ENCODE measurements at places on chromosomes 2 and 18. TPM values are rescaled to one million over a fixed set of nuclear protein-coding genes. Genes with fewer than 3 reads are reported as not detected.

COL4A3 gene
- not detected for total RNA-seq

CAVIN2 gene
- not detected for total RNA-seq

CSRNP3 gene
- not detected for total RNA-seq

NT5DC4 gene
- total RNA-seq: not detected

TAF1B gene
- total RNA-seq: 17.8 TPM

GAREM1 gene
- 0.39 TPM for total RNA-seq

DNAH7 gene
- total RNA-seq: 0.02 TPM

DNA sequence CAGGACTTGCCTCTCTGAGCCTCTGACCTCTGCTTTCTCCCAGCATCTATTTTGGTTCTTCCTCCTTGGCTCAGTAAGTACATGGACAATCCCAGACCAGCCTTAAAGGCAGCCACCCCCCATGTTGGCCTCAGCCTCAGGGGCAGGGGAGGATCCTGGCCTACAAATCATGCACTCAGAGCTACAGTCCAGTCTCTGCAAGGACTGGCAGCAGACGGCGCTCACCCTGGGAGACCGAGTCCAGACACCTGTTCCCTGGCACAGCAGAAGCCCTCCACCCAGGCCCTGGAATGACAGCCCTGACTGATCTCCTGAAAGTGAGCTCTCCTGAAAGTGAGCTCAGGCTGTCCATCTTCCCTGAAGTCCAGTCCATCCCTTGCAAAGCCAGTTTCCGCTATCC is 25.7 kb upstream of the PTPN4 start:
- no peak for DNase-seq

DNA sequence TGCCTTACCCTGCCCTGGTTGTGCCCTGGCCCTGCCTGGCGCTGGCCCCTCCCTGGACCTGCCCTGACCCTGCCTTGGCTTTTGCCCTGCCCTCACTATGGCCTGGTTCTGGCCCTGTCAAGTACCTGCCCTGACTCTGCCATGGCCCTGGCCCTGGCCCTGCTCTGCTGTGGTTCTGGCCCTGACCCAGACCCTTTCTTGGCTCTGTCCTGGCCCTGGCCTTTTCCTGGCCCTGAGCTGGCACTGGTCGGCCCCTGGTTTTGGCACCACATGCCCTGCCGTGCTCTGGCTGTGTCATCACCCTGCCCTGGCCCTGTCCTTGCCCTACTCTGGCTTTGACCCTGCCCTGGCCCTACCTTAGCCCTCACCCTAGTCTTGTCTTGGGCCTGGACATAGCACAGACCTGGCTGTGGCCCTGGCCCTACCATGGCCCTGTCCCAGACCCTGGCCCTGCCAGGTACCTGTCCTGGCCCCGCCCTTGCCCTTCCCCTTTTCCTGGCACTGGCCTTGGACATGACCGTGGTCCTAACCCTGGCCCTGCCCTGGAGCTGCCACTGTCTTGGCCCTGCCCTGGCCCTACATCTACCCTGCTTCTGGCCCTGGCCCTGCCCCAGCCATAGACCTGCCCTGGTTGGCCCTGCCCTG is 4.8 kb upstream of the ANKRD62 start:
- no peak for DNase-seq

GRCh38 chr18:40163254-40163653 is 1791.8 kb upstream of the PIK3C3 start:
- DNase-seq: no peak

DNA sequence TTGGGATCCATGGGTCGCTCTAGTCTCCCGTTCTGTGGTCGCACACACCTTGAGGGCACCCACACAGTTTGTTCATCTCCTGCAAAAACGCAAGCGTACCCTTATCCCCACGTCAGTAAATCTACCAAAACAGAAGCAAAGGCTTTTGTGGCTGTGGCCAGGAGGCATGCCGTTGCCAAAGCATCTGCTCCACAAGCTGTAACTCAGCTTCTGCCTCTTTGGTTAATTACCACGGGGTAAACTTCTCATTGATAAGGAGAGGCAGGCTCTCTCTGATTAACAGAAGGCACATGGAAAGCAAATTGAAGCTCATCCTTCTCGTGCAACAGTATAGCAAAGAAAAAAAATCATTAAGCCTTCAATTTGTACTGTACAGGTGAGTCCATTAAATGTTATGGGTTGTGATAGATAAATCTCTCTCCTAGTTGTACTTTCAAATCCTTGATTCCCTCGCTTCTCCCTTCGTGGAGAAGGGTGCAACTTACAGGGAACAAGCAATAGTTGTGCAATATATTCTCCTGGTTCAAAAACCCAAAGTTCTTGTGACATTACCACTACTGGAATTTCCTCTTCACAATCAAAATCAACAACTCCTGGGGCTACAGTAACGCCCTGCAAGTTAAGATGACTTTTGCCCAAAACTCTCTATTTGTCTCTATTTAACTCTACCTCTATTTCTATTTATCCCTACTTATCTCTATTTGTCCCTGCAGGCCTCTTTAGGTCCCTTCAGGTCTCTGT is 10.3 kb downstream of the PECR start:
- DNase-seq: no peak

GRCh38 chr2:67528320-67528719 is 131.2 kb downstream of the ETAA1 start:
- DNase-seq: no peak

DNA sequence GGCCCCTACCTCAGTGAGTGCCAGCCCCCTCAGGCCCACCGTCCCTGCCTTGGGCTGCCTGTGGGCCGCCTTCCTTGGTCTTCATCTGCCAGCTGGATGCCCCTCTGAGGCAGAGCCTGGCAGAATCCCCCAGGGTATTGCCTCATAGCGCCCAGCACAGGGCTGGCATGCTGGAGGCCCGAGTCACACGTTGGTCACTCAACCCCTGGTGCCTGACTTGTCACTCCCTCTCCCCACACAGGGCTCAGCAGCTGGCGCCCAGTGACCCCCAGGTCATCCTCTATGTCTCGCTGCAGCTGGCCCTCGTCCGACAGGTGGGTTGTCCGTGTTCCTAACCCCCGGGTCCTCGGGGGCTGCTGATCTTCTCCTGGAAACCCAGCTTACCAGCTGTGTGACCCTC is 108.4 kb upstream of the MCFD2 start:
- no peak for DNase-seq

GRCh38 chr18:79151191-79151590 is 82.0 kb downstream of the ATP9B start:
- DNase-seq: no peak

DNA sequence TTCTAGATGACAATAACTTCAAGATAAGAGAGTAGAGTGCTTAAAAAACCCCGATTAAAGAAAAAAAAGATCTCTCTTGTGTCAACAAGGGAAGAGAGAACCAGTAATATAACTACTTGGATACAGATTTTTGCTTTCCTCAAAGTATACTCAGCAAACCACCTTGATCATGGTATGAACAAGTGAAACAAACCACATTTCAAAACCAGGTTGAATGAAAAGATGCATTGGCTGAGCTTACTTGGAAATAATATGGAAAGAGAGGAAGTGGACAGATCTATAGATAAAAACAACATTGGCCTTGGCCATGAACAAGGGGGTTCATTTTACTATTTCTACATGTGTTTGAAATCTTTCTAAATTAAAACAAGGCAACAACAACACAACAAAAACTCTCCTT is 50.1 kb downstream of the ATP8B1 start:
- DNase-seq: no peak

- DNase-seq: no peak
Observed at GRCh38 chr2:224557610-224558009, 27.6 kb downstream of the CUL3 start.

DNA sequence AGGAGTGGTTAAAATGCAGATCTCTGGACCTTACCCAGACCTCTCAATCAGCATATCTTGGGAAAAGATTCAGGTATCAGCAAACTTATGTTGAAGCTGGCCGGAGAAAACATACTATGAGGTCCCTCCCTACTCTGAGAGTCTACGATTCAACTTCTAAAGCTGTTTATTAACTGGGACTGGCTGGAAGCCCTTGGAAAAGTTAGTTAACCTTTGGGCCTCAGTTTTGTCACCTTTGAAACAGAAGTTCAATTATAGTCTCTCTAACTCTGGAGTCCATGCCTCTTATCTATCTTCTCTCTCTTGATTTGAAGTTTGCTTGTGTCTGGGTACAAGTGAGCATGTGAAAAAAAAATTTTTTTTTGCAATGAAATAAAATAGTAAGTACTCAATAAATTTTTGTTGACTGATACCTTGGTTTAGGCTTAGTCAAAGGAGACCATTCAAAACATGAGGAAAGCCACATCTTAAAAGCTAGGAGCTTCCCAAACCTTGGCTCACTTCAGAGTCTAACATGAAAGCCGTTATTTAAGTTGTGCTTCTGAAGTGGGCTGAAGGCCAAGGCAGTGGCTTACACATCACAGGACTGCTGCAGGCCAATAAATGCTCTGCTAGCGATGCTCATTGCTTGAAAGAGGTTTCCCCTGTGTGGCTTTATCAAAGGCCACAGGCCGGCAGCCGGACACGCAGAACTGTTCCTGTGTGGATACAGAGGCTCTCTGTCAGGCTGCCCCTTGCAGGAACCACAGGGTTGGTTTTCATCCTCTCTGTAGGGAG is 110.6 kb upstream of the FAM136A start:
- DNase-seq: no peak

- DNase-seq: peak; percentile 64
Observed at GRCh38 chr2:30235859-30236535, 4.7 kb downstream of the LBH start.

DNA sequence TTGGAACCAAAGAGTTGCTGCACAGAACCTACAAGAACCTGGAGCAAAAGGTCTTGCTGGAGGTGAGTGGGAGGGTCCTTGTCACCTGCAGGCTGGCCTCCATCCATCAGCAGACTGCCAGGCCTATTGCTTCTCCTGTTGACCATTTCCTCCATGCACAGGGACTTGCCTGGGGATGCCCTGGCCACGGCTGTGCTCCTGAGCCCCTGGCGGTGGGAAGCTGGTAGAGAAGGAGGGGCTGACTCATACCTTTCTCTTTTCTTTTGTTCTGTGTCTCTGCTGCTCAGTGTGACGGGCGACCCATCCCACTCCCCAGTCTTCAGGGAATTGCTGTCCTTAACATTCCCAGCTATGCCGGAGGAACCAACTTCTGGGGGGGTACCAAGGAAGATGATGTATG is 102.6 kb downstream of the DGKD start:
- DNase-seq: no peak

DNA sequence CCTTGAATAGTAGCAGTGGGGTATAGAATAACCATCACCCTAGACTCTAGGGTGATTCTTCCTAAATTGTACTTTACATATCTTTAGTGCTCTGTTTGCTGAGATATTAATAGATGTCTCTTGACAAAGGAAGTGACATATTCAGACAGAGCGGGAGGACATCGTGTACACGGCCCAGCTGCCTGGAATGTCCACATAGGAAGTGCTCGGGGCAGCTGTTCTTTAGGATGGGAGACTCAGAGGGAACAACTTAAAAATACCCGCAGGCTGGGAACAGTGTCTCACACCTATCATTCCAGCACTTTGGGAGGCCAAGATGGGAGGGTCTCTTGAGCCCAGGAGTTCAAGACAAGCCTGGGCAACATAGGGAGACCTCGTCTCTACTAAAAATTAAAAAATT is 206.1 kb downstream of the FAM210A start:
- DNase-seq: no peak

DNA sequence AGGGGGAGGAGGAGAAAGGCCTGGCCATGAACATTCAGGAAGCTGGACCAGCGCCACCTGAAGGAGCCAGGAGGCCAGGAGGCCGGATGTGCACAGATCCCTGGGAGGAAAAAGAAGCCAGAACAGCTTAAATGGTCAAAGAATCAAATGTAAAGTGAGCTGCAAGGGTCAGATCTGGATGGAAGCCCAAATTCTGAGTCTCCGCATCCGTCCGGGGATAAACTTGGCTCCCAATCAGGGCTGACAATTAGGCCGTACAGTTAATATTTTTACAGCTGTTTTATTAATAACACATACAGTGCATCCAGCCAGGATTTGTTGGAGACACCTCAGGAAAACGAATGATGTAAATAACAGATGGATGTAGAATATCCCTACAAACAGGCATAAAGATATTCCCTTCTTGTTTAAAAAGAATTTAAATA is 495.1 kb upstream of the TCF4 start:
- no peak for DNase-seq

GRCh38 chr2:20137131-20137571 is 85.7 kb upstream of the LAPTM4A start:
- DNase-seq: no peak

DNA sequence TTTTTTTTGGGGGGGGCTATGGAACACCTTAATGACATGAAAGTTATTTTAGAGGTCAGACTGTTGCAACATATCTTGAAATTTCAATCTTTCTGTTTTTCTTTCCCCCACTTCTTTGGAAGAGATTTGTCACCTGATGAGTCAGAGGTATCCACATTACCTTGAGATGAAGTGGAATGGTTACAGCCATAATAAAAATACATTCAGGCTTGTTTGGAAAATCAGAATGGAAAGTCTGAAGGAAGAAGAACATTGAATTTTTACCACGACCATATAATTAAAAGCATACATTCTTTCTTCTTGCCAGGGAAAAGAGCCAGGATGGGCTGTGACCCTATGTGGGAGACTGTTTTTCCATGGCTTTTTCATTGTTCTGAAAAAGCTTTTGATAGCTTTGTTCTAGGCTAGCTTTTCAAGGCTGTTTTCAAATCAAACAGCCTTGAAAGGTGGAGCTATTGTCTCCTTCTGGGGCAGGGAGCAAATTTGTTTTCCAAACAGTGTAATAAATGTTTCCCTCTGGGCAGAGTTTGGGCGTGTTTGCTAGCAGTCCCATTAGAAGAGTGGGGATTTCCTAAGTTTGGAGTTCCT is 2.3 kb upstream of the GTF3C3 start:
- DNase-seq: no peak

- DNase-seq: peak; percentile 40
Observed at GRCh38 chr18:5868218-5868854, 27.0 kb downstream of the TMEM200C start.
